ENCODE measurements at places on chromosomes 1 and 21.

DNA sequence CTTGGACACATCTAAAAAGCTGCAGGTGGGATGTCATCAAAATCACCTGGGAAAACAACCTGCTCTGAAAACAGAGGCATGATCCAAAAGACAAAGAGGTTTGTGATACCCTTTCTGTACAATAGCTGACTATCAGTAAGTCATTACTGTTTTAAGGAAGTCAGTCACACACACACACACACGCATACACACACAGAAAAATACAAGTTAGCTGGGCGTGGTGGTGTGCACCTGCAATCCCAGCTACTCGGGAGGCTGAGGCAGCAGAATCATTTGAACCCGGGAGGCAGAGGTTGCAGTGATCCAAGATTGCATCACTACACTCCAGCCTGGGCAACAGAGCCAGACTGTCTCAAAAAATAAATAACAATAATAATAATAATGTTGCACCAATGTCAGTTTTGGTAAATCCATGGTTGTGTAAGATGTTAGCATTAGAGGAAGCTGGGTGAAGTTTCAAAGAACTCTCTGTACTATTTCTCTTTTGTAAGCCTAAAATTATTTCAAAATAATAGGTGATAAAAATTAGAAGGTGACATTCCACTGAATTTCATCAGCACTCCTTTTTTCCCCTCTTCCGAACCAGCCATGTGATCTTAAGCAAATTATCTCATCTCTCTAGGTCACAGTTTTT, 9.9 kb upstream of the HLCS start:
- DNase-seq: no peak

- DNase-seq: no peak
Observed at GRCh38 chr1:33606272-33606671, 133.8 kb downstream of the ZSCAN20 start.

DNA sequence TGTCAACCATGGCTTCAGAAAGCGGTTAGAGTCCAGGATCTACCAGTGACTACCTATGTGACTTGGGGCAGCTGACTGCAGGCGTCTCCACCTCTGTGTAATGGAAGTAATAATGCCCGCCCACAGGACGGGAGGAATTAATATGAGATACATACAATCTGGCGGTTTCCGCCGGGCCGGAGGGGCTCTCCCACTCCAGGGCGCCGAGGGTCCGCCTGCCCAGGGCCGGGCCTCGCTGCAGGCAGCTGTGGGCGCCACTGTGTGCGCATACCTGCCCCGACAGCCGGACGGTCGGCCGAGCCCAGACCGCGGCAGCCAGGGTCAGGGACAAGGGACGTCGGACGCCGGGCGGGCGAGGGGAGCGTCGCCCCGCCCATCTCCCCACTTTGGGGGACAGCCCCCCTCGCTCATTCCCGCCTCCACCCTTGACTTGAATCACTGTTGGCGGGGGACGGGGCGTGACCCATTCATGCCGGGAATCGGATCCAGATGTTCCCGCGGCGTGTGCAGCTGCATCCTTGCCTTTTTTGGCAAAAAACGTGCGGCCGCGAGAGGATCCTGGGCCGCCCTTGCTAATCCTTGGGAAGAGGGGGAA, 6.0 kb upstream of the SF3A3 start:
- no peak for DNase-seq

GRCh38 chr1:39128126-39128525, 76.4 kb upstream of the MACF1 start:
- no peak for DNase-seq

DNA sequence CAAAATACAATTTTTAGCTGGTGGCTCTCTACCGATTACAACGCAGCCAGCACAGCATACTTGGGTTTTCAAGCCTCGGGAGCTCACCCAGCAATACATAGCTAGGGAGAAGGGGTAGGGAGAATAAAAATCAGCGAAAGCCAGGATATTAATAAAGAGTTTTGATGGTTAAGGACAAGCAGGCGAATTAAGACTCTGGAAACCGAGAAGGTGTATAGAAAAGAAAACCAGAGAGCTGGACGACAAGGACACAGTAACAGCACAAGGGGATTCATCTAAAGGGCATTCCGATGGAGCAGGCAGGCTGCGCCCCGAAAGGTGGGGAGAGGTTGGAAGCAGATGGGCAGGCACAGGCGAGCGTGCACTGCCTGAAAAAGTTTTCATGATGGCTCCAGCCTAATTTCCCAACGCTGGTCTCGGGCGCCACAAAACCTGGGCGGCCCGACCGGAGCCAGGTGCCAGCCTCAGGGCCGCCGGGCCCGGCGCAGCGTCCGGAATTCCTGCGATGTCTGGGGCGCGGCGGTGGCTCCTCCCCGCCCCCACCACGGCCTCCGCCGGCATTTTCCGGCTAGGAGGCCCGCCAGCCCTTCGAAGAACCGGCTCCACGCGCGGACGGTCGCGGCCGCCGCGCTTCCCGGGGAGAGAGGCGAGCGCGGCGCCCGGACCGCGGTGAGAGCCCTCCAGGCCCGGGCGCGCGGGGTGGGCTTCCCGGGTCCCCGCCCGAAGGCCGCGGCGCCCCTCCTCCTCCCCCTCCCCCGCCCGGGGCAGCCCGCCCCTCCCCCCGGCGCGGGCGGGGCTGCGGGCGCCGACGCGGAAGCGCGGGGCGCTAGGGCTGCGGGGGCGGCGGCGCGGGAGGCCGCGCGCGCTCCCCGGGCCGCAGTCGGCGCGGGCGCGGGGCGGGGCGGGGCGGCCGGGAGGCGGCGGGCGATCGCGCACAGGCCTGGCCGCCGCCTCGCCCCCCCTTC, 774 bp upstream of the DYRK1A start:
- DNase-seq: no peak

- DNase-seq: no peak
Observed at GRCh38 chr1:32780628-32781234, 36.4 kb downstream of the YARS1 start.

DNA sequence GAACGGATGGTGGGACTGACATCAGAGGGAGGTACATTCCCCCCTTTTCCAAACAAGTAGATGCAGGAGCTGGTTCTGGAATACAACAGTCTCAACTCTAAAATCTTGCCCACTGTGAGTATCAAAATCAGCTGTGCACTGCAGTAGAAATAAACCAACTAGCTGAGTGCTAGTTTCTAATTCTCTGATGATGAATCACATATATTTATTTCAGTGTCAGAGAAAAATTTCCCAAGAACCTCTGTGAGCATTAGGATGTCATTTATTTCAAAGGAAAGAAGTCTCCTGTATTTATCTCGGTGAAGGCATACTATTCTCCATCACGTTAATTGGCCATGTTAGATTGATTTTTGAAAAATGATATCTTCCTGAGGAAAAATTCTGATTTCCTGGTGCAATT, 67.1 kb downstream of the LHX9 start:
- DNase-seq: no peak

GRCh38 chr1:235864931-235865525, 1.7 kb downstream of the LYST start:
- DNase-seq: no peak

Data from GM12864 (cell line).